ENCODE measurements at places on chromosomes 1 and 21.

DNA sequence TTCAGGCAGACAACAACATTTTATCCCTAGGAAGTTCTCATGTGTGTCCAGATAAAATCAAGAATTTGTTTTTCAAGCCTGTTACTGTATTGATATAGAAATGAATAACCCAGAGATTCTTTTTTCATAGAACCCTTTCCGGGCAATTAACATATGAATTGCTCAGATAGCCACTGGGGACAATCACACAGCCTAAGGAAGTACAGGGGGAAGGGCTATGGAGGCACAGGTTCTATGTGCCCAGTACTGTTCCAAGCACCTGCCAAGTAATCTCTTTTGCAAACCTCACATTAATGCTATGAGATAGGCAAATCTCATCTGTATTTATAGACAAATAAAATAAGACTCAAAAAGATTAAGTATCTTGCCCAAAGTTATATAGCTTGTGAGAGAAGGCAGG is 84.9 kb downstream of the NTNG1 start:
- DNase-seq: no peak

GRCh38 chr1:186722711-186723309 is 42.6 kb upstream of the PTGS2 start:
- no peak for DNase-seq

GRCh38 chr21:29295066-29295650 is 3.6 kb upstream of the BACH1 start:
- DNase-seq: no peak

GRCh38 chr1:198726455-198726854 is 87.6 kb downstream of the PTPRC start:
- DNase-seq: no peak

- no peak for DNase-seq
Observed at GRCh38 chr1:217138799-217139466, 415.7 kb upstream of the ESRRG start.

DNA sequence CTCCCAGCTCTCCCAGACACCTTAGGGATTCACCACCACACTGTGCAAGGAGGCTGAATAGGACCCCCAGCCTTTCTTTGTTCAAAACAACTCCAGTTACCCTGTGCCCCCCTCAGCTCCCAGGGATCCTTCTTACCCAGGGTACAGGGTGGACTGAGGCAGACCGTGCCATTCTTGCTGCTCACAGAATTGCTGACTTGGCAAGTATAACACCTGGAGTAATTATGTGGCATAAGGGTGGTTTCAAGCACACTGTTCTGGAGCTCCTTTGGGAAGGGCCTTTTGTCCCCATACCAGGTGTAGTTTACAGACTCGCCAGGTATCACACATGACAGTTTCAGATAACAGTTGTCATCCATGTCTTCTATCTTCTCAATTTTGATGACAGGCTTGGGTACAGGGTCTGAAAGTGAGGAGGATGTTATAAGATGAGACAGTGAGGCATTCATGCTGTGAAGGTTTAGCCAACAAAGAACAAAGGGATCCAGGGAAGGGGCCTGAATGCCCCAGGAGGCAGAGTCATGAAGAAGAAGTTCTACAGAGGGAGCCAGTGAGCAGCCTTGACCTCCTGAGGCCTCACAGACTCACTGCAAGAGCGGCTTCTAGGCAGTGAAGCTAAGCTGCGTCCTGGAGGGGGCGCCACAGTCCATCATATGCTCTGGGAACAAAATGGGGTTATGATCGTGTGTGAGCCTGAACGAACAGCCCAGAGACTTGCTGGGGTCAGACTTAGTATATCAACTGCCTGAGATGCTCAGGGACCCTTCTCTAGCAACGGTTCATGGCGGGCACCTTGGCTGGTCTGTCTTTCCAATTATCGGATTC is 30.3 kb downstream of the CD48 start:
- no peak for DNase-seq

DNA sequence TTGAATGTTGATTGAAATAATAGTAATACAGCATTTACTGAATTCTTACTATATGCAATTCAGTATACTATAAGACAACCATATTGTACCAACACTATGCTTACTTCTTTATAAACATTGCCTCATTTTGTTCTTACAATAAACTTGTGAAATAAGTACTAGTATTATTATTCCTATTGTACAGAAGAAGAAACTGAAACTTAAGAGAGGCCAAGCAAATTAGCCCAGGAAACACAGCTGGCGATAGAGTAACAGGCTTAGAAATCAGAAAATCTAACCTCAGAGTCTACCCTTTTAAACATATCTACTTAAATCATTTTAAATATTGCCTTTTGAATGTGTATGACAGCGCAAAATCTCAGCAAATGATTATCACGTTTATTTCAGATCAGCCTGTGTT is 41.7 kb downstream of the FASLG start:
- DNase-seq: no peak

- DNase-seq: no peak
Observed at GRCh38 chr1:226937940-226938725, 2.0 kb upstream of the COQ8A start.

- no peak for DNase-seq
Observed at GRCh38 chr1:173827611-173828010, 2.9 kb upstream of the CENPL start.

- no peak for DNase-seq
Observed at GRCh38 chr1:59805554-59805953, 9.2 kb upstream of the HOOK1 start.

GRCh38 chr1:204463125-204464060 is 31.2 kb downstream of the PIK3C2B start:
- no peak for DNase-seq

DNA sequence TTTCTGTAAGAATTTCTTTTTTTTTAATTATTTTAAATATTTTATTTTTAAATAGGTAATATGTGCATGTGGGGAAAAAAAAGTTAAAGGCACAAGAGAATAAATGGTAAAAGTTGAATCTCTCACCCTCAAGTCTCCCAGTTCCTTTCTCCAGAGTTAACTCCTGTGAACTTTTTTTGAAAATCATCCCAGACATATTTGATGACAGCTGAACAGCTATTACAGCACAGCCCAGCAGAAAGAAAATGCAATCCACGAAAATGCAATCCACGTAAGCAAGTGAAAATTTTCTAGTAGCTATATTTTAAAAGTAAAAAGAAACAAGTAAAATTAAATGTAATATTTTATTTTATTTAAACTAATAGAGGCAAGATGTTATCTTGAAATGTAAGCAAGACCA is 310.0 kb upstream of the RUNX1 start:
- DNase-seq: no peak

- no peak for DNase-seq
Observed at GRCh38 chr1:186792870-186793581, 35.7 kb upstream of the PLA2G4A start.

DNA sequence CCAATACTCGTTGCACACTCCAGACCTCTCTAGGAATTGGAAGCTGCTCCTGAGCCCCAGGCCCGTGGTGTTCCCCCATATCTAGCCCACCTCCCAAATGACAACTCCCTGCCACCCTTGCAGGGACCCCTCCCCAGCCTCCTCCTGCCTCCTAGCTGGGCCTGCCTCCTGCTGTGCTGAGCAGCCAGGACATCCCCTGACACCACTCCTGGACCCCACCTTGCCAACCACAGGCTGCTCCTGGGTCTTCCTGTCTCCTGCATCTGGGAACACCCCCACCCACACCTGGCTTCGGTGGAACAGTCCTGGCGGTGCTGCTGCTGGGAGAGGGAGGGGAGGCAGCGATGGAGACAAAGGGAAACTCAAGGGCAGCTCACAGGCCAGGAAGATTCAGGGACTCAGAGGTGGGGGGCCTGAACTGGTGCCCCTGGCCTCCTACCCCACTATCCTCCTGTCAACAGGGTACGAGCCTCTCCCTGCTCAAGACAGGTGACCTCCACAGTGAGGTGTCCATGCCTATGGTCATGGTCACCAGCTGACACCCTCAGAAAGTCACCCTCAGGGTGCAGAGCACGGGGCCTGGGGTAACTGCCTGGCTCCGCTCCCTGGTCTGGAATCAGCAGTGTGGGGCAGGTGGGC is 81.2 kb downstream of the RIPK4 start:
- no peak for DNase-seq

GRCh38 chr1:117271129-117271528 is 60.4 kb upstream of the VTCN1 start:
- no peak for DNase-seq

DNA sequence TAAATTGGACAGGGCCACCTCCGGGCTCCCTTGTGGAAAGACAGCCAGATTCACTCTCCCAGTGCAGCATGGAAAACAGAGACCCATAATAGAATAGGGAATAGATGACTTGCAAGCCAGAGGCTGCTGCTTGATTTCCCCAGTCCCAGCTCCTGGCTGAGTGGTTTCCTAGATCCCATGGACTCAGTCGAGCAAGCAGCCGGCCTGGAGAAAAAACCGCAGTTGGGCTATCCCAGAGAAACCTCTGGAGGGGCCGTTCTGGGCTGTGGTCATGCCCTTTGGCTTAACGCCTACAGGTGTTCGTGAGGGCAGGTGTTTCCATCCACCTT is 61.7 kb downstream of the ELK4 start:
- no peak for DNase-seq

GRCh38 chr1:181122222-181122621 is 33.7 kb downstream of the IER5 start:
- no peak for DNase-seq

GRCh38 chr1:35882586-35882944 is 444 bp upstream of the AGO1 start:
- DNase-seq: no peak

- no peak for DNase-seq
Observed at GRCh38 chr1:29563571-29563970, 327.2 kb downstream of the PTPRU start.
